GM03348 (cell line): ENCODE measurements at places on chromosomes 5 and 9.

DNA sequence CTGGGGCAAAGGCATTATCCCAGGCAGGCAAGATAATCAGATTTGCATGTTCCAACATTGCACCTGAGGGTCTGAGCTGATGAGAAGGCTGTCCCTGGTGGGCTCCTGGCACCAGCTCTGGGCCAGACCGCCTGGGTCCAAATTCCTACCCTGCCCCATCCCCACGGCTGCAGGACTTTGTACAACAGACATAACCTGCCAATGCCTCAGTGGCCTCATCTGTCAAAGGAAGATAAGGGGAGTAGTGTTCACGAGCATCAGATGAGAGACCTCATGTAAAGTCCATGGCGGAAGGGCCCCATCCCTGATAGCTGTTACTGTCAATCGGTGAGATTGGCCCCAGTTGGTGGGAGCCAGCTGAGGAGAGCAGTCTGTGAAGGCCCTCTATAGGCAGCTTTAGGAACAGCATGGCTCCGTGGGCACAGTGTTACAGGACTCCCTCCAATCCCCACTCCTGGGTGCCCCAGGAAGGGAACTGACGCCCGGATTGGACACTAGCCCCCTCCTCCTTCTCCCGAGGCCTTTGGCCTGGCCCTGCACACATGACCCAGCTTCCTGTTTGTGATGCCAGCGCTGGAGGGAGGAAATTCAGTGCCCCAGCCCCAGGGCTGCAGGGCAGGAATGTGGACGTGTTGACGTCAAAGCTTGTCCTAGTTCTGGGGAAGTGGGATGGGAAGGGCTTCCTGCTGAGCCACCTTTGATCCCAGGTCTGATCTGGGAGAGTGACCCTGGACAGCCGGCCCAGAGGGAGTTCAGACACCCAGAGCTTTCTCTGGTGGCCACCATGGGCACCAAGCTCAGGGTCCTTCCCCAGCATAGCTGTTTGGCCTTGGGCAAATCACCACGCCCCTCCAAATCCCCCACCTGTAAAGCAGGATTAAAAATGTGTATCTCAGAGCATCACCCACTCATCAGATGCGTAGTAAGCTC, 56.2 kb downstream of the DUSP1 start:
- DNase-seq = peak; percentile 86

DNA sequence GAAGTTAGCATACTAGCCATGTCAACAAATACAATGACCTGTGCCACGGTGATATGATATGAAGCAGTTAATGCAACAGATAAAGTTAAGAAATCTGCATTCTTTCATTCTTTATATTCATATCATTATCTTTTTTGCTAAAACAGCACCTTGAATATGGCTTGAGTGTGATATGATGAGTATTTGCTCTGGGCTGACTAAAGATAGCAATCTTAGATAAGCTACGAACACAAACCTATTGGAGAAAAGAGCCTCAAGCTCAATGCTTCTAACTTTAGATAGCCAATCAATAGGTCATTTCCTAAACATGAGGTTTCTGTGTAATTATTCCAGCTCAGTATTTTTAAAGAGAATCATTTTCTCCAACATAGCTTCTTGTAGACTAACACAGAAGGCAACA, 61.7 kb downstream of the NR2F1 start:
- no peak for DNase-seq

- DNase-seq = no peak
Observed at GRCh38 chr5:131379723-131380122, 115.9 kb downstream of the CDC42SE2 start.

- DNase-seq = no peak
Observed at GRCh38 chr5:18807256-18808149, 1173.2 kb downstream of the TAF11L14 start.

- DNase-seq = no peak
Observed at GRCh38 chr9:74245866-74246497, 251.2 kb upstream of the RORB start.

DNA sequence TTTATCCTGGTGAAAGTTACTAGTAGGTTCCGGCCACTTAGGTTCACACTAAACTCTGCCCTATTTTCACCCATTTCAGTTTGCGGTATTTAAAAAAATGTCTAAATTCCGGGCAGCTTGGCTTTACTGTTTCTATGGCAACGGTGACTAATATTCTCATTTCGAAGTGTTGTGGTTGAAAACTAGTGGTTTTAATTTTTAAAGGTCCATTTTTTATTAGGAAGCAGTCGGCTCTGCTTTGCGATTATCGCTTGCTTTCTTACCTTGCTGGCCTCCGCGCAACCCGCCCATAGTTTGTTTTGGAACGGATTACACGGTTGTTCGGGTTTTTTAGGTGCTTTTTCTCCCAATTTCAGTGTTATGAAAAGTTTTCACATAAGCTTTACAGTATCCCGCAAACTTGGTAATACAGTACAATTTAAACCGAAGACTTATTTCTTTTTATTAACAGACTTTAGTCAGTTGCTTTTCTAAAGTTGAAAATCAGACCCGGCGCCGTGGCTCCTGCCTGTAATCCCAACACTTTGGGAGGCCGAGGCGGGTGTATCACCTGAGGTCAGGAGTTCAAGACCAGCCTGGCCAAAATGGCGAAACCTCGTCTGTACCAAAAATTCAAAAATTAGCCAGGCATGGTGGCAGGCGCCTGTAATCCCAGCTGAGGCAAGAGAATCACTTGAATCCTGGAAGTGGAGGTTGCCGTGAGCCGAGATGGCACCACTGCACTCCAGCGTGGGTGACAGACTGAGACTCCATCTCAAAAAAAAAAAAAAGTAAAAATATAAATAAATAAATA, 1.6 kb downstream of the KDM4C start:
- DNase-seq = peak; percentile 81

- no peak for DNase-seq
Observed at GRCh38 chr5:56589481-56589860, 225.9 kb upstream of the MAP3K1 start.

- DNase-seq = no peak
Observed at GRCh38 chr5:146068977-146069779, 36.2 kb downstream of the PLAC8L1 start.

GRCh38 chr9:35490155-35490909, 421 bp downstream of the RUSC2 start:
- DNase-seq = no peak

- no peak for DNase-seq
Observed at GRCh38 chr9:70259512-70259802, 679 bp downstream of the SMC5 start.

DNA sequence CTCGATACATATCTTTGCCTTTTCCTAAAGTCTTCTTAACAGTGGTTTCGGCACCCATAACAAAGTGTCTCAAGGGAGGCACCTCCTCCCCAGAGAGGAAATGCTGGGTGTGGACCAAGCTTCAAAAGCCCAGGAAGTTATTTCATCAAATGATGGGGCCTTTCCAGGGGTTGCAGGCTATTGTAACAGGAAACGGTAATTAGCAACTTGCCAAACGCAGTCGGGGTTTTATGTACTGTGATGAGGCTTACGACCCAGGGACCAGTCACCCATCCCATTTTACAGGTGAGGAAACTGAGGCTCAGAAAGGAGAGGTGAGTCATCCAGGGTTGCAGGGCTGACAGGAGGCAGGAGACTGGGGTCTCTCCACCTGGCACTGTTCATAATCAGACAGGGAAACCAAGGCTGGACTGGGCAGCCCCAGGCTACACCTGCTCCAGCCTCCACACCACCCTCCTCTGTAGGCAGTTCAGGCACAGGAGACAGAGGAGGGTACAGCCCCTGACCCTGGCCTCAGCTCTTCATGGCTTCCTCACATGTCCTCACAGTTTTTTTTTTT, 30.0 kb upstream of the SUSD3 start:
- DNase-seq = no peak

- DNase-seq = no peak
Observed at GRCh38 chr5:173499471-173500212, 116.8 kb downstream of the BOD1 start.

- peak; percentile 12 for DNase-seq
Observed at GRCh38 chr5:137995077-137995748, 37.7 kb downstream of the FAM13B start.

DNA sequence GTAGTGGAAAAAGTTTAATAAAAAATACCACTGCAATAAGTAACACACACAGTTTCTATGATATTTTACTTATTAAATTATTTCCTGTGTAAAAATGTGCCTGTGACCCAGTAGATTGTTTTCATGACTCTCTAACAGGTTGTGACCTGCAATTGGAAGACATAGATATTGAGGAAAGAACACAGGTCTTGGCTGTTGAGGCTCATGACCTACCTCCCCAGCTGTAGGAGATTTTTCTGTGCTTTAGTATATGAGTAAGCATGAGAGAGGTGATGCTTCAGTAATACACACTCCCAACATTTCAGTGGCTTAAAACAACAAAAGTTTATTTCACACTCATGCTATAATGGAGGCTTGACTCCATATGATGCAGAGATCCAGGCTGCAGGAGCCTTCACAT, 47.3 kb upstream of the TNC start:
- no peak for DNase-seq

DNA sequence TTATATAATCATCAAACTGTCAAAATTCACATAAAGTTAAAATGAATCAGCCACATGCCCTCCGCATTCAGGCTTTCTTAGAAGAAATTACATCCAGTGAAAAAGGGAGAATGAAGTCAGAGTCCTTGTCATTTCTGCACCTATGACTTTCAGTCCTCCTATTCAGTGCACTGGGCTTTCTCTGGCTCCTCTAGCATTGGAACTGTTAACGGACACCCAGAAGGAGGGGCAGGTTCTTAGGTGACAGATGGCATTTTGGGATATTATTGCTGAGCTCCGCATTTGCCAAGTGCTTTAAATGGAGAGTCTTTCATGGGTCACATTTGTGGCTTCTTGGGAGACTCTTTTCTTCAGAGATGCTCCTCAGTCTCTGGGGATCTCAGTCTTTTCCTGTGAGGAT, 40.0 kb downstream of the ADAMTS19 start:
- DNase-seq = no peak

DNA sequence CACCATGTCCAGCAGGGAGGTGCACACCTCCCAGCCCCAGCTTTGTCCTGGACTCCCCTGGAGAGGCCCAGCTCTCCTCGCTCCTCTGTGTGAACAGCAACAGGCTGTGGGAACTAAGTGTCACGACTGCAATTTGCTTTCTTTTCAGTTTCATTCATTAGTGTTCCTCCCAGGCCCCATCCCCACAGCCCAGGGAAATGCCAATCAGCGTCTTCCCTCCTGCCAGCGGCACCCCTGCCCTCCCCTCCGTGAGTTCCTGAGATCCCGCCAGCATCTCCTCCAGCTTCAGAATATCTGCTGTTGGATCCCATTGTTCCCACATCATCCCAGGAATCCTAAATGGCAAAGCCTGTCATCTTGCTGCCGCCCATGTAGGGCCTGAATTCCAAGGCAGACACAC, 13.1 kb upstream of the RPL26L1 start:
- DNase-seq = no peak

- no peak for DNase-seq
Observed at GRCh38 chr9:127878001-127878651, 651 bp upstream of the AK1 start.

GRCh38 chr5:175092691-175093090, 351.3 kb downstream of the DRD1 start:
- no peak for DNase-seq

- no peak for DNase-seq
Observed at GRCh38 chr9:110178281-110178680, 29.7 kb downstream of the C9orf152 start.

- no peak for DNase-seq
Observed at GRCh38 chr5:1907616-1908015, 24.9 kb upstream of the IRX4 start.

DNA sequence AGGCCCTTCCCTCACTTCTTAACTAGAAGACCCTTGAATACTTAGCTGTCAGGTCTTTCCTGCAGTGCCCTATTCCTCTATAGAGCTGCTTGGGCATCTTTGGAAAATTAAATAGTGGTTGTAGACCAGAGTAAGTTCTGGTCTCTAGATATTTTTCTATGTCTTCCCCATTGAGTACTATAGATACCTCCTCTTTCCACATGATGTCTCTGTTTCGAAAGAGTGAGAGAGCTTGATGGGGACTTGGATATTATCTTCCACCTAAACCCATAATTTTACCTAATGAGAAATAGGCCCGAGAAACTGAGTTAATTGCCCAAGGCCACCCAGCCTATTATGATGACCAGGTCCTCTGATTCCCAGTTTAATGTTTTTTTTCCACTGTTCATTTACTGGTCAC, 40.2 kb downstream of the SPEF2 start:
- no peak for DNase-seq

- DNase-seq = peak; percentile 68
Observed at GRCh38 chr9:91395553-91396471, 27.8 kb downstream of the NFIL3 start.

GRCh38 chr9:14301583-14302021, 12.3 kb downstream of the NFIB start:
- no peak for DNase-seq

GRCh38 chr9:77161191-77161590, 16.1 kb upstream of the VPS13A start:
- no peak for DNase-seq

- DNase-seq = no peak
Observed at GRCh38 chr5:139683295-139684271, 35.4 kb downstream of the CXXC5 start.

DNA sequence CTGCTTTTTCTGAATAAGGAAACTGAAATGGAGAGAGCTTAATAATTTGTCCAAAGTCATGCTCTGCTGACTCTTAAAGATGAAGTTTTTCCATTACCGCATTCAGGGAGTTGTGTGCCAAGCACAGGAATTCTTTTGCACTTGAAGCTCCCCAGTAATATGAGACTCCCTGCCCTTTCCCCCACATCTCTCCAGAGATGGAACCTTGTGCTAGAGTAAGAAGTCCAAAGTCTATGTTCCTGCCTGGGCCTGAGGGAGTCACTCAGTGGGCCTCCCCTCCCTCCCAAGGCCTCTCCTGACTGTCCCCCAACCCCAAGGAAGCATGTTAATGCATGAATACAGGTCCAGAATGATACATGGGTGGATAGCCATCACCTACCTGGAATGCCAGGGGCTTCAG, 173.3 kb upstream of the SEMA6A start:
- DNase-seq = no peak

GRCh38 chr5:180173198-180173544, 35.8 kb downstream of the RASGEF1C start:
- no peak for DNase-seq

DNA sequence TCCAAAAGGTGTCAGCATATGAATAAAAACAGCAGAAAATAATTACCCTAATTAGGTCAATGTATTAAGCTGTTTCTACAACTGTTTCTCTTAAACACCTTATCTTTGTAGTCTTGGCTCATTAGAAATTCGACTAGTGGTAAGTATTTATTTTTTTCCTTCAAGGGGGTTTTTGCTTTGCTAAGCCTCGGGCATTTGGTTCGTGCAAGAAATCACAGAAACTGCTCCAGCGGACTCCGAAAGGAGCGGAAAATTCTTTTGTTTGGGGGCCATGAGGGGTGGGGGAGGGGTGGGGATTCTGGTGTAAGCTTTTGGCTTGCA, 757 bp downstream of the ZBED3 start:
- no peak for DNase-seq

DNA sequence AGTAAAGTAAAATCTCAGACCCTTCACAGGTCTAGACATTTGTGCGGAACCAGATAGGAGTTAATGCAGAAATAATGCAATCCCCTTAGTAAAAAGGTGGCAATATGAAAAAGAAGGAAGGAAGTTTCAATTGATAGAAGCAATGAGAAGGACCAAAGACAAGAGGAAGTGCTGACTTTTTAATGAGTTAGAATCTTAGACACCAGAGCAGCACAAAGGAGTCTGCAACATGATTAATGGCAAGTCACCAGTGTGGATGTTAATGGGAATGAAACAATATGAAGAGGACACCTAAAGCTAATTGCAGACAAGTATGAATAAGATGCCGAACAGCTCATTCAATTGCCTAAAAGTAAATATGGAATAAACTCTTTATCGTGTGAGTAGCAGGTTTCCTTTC, 50.9 kb downstream of the MEGF9 start:
- no peak for DNase-seq

GRCh38 chr5:1245905-1246576, 20.9 kb downstream of the SLC6A18 start:
- no peak for DNase-seq
